ENCODE measurements at places on chromosomes 11 and 22.

GRCh38 chr22:49930596-49931412 is 12.4 kb downstream of the CRELD2 start:
- peak; percentile 87 for DNase-seq

GRCh38 chr11:92769112-92769511 is 200.3 kb upstream of the MTNR1B start:
- DNase-seq: no peak

- no peak for DNase-seq
Observed at GRCh38 chr22:48895831-48896765, 931.6 kb downstream of the BRD1 start.

- no peak for DNase-seq
Observed at GRCh38 chr22:23898006-23898974, 4.1 kb downstream of the MIF start.

- no peak for DNase-seq
Observed at GRCh38 chr22:30777587-30777986, 82.9 kb downstream of the OSBP2 start.

- no peak for DNase-seq
Observed at GRCh38 chr11:108322666-108323065, 99.8 kb downstream of the ATM start.

DNA sequence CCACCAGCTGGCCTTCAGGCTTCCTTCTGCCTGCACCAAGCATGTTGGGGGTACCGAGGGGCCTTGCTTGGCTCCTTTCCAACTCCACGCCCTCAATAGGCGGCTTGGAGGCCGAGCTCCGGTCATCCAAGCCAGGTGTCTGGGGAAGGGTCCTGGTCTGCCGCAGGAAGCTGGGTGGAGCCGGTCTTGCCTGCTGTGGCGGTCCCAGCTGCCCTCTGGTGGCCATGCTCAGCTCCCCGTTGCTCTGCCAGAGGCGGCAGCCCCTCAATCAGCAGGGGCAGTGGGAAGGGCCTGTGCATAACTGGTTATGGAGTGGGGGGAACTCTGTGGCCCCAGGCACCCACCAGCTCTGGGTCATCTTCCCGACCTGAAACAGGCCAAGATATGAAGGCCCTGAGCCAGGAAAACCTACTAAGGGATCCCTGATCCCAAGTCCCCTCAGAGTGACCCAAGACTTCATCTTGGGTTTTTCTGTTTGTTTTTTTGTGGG is 3.2 kb downstream of the ARVCF start:
- DNase-seq: peak; percentile 49

GRCh38 chr11:78607696-78608095 is 33.0 kb upstream of the NARS2 start:
- no peak for DNase-seq

- DNase-seq: peak; percentile 68
Observed at GRCh38 chr22:43993072-43993760, 30.9 kb upstream of the PARVB start.

GRCh38 chr11:119721129-119722120 is 7.6 kb downstream of the NECTIN1 start:
- peak; percentile 17 for DNase-seq

- DNase-seq: no peak
Observed at GRCh38 chr11:121553389-121553788, 100.6 kb upstream of the SORL1-AS1 start.

GRCh38 chr11:77472991-77473800 is 698 bp downstream of the PAK1 start:
- peak; percentile 61 for DNase-seq

- DNase-seq: no peak
Observed at GRCh38 chr11:74442636-74443035, 24.7 kb downstream of the KCNE3 start.

DNA sequence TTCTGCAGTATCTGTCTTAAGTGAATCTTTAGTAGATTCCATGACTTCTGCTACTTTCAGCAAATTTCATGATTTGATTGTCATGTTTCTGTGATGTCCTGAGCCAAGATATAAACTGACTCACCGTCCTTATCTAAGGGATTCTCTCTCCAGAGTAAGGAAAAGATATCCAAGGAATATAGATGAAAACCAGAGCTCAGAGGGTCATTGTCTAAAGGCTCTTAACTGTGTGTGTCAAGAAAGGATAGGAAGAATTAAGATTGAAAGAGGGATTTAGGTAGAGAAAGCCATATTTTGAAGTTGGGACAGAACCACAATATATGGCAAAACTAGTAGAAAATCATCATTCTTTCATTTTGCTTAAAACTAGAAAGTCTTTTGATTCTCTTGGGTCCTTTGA is 50.7 kb downstream of the PPME1 start:
- DNase-seq: no peak

DNA sequence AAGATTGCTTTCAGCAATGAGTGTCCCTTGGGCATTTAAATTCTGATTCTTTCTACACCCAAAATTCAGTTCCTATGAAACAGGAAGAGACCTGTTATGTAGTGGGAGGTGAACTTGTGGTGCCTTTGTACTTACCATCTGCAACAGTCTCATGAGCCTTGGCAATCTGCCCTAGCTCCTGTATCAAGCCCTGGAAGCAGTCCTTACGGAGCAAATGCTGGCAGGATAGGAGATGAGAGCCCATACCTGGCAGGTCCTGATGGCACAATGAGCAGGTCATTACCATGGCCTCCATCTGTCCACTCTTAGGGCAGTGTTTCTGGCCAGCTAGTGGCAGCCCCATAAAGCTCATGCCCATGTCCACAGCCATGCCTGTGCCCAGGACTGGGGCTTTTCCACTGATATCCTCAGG is 10.8 kb downstream of the TRIM66 start:
- DNase-seq: no peak

DNA sequence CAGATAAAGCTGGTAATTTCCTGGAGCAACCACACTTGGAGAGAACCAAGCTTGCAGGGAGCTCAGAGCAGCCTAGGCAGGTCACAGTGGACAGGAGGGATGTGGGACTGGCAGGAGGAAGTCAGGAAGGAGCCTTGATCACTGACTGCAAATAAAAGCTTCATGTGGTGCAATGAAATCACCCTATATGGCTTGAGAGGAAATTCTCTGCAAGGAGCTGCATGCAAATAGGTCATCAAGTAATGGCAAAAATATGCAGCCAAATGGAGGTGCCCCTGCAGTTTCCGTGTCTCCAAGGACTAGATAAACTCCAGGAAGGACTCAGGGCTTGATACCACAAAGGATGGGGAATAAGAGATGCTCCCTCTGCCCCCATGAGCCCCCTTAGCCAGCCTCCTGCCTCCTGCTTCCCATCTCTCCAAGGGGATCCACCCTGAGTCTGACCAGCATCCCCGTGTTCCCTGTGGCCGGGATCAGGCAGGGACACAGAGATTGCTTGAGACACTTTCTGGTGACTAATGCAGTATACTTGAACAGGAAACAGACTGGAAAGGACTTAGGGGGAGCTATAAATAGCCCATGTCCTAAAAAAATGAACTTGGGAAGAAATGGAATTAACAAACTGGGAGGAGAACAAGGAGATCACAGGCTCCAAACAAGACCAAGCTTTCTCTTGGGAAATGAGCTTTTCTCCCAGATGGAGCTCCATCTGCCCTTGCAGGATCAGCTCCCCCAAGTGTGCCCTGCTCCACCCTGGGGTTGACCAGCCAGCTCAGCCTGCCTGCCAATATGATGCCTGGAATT is 23.9 kb upstream of the MICAL2 start:
- DNase-seq: no peak

DNA sequence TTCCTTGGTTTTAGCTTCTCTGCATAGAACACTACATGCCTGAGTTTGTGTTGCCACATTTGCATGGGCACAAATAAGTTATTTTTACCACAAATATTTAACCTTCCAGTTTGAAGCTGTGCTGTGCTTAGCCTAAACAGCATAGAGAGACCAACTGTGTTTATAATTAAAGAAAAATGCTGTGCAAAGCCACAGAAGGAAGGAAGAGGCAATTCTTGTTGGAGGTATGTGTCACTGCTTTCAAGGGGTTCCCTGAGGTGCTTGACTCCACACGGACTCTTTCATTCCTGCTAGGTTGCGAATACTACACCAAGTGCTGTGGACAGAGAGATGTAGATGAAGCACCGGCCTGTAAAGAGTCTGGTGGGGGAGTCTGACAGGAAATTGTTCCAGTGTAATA is 47.6 kb upstream of the OLFML1 start:
- DNase-seq: no peak

DNA sequence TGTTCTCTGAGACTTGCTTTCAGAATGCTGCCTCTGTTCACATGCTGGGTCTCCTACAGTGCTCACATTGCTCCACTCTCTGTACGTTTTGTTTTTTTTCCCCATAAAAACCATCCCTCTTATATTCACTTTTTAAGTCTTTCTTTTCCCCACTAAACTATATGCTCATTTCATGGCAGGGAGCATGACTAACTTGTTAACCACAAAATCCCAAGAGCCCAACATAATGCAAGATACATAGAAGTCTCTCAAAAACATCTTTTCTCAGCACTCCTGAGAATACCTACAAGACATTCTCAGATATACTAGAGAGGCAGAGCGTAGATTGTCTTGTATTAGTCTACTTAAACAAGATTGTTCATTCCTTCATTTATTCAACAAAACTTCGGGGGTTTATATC is 73.3 kb downstream of the FAM76B start:
- DNase-seq: no peak

GRCh38 chr11:123899792-123900191 is 2.2 kb upstream of the OR8D4 start:
- no peak for DNase-seq

- peak; percentile 84 for DNase-seq
Observed at GRCh38 chr22:23894710-23895598, 771 bp downstream of the MIF start.

DNA sequence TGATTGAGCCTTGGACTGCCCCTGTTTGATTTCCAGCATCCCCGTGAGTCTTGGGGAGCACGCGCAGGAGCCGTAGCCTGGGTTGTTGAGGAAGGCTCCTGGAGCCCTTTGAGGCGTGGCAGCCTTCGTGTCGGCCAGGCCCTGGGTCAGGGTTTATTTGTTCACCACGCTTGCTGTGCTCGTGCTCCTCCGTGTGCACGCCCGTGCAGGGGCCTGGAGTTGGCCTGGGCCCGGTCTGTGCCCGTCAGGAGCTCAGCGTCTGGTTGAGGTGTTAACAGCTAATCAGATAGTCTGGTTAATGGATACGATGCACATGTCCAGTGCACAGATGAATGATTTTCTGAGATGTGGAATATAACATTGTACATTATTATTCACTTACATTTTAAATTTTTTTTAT is 8.0 kb downstream of the IGHMBP2 start:
- no peak for DNase-seq

DNA sequence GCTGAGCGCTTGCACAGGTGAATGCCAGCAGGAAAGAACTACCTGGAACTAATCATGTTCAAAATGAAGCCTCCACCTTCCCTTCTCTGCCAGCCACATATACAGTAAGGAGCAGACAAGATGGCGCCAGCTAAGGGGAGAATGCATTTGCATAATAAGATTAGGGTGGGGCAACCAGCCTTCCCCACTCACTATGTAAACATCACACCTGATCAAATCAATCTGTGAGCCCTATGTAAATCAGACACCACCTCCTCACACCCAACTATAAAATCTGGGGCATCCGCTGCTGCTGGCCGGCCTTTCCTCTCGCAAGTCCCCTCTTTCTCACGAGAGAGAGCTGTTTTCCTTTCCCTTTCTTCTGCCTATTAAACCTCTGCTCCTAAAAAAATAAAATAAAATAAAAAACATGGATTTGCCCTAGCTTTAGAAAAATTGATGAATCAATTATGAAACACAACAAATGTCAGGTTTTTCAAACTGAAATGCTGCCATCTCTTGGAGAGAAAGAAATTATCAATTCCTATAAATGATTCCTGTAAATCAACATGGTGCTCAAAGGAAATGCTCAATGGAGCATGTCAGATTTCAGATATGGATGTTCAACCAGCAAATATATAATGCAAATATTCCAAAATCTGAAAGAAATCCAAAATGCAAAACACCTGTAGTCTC is 108.9 kb downstream of the SGSM3 start:
- DNase-seq: no peak

GRCh38 chr11:79353706-79354105 is 87.1 kb downstream of the TENM4 start:
- no peak for DNase-seq

DNA sequence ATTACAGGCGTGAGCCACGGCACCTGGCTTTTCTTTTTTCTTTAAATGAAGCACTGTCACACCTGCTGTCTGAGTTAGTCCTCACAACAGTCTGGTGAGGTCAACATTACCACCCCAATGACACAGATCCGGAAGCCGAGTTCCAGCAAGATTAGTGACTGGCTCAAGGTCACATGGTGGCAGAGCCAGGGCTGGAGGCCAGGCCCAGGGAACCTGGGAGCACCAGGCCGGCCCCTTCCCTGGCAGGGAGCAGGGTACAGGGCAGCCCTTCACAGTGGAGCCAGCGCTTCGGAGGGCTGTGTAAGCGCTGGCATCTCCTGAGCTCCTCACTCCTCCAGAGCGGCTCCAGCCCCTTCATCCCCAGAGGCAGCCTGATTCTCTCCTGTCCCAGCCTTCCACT is 118.7 kb downstream of the ST3GAL4 start:
- no peak for DNase-seq

DNA sequence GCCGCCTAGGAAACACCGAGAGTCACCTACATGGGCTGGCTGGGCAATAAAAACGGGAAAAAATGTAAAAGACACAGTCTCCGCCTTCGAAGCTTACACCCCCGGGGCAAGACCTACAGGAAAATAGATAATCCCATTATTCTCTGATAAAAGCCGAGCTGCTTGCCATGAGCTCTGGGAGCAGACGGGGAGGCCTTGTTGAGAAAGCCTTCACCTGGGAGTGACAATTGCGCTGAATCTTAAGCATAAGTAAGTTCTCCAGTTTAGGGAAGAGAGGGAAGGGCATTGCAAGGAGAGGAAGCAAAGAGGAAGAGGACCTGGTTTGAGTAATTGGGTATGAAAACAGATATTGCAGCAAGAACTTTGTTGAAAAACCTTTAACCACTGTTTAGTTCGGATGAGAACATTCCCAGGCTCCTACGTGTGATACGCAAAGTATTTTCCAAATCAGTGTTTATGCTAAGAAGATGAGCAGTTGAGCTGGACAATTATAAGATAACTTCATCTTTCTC is 813 bp upstream of the BTBD10 start:
- DNase-seq: no peak

DNA sequence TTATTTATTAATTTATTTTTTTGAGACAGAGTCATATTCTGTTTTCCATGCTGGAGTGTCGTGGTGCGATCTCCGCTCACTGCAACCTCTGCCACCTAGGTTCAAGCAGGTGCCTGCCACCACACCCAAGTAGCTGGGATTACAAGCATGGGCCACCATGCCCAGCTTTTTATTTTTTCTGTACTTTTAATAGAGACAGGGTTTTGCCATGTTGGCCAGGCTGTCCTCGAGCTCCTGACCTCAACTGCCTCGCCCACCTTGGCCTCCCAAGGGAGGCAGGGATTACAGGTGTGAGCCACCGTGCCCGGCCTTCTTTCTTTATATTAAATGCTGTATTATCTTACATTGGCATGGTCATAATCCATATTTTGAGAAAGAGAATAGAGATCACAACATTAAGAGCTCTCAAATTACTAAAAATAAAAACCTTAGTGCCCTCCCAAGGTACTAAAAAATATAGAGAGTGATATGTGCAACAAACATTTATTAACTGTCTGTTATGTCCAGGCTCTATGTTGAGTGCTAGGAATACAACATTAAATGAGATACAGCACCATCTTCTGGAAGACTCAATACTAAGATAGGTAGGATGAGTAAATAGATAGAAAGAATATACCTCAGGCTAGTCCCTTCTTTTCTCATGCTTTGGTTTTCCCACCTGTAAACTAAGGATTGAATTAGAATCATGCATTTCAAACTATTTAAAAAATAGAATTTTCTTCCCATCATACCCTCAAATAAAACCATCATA is 84.1 kb downstream of the BBOX1 start:
- no peak for DNase-seq

GRCh38 chr11:64246871-64247728 is at the start of gene PPP1R14B:
Gene PPP1R14B, minus strand, starts transcription at chr11:64246943. Its CDS starts 270 bp downstream, at chr11:64246673.
- DNase-seq: peak; percentile 80

- no peak for DNase-seq
Observed at GRCh38 chr11:72426758-72427157, 7.6 kb downstream of the CLPB start.

Measured in activated naive CD4-positive, alpha-beta T cell treated with anti-CD3 and anti-CD28 coated beads for 36 hours (primary cell).